ENCODE measurements at places on chromosomes 1 and 21.

DNA sequence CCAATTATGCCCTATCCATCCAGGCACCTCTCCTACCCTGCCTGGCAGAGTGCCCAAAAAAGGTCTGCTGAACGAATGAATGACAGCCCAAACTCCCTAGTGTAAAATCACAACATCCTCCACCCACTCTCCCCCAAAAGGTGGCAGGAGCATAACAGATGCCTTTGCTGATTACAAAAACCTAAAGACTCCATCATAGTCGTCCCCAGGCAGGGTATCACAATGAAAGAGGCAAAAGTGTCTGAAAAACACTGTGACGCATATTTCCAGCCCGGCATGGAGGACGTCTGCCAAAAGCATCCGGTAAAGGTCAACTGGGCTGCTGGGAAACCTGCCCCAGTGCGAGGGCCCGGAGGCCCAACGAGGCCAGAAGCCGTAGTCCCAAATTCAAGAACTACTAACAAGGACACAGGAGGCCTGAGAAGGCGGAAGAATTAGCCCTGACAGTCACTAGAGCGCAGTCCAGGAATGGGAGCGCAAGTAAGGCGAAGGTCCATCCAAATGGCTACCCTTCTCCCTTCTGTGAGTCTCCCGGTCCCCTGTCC is 576 bp downstream of the SMIM12 start:
- peak; percentile 19 for DNase-seq

- DNase-seq, result no peak
Measured at GRCh38 chr1:215479567-215479966, 87.5 kb upstream of the KCTD3 start.

DNA sequence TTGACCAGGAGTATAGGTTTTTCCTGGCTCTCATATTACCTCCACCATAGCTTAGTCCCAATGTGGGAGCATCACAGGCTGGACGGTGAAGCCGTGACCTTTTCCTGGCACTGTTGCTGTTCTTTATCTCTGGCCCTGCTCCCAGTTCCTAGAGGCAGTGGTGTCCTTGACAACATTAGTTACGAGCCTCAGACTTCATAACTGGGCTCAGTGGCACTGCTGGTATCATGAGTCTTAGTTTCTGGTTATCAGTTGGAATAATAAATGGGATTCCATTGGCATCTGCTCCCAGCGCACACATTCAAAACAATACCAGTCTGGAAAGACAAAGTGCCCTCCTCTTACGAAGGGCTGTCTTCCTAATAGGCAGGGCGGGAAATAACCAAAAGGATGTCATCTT is 8.0 kb downstream of the RNPEP start:
- no peak for DNase-seq

GRCh38 chr1:185732951-185733350 is 1.2 kb upstream of the HMCN1 start:
- DNase-seq, result no peak

DNA sequence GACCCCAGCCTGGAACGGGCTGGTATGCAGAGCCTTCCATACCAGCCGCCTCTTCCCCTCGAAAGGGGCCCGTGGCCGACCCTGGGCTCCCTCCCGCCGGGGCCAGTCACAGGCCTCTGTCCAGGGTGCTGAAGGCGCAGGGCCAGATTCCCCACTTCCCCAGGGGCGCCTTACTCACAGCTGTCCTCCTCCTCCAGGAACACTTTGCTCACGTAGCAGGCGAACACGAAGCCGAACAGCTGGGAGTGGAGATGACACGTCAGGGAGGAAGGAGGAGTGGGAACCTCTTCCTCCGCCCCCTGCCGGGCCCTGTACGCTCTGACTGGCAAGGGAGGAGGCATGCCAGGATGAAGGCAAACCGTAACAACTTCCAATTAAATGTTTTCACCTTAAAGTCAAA is 57.3 kb downstream of the NKAIN1 start:
- peak; percentile 25 for DNase-seq

DNA sequence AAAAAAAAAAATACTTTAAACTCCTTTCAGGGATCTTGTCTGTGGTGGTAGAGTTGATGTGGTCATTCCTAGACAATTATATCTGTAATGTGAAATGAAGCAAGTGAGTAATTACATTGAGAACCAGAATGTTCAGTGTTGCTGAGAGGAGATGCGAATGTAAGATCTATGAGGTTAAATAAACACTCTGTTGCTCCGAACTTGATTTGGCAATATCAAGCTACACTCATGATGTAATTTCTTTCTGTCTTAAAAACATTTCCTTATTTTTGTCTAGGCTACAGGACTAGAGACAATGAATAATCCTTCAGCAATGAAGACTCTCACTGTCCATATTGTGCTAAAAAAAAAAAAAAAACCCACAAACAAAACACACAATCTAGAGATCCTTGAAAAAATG is 63.1 kb upstream of the IGSF5 start:
- DNase-seq, result no peak

DNA sequence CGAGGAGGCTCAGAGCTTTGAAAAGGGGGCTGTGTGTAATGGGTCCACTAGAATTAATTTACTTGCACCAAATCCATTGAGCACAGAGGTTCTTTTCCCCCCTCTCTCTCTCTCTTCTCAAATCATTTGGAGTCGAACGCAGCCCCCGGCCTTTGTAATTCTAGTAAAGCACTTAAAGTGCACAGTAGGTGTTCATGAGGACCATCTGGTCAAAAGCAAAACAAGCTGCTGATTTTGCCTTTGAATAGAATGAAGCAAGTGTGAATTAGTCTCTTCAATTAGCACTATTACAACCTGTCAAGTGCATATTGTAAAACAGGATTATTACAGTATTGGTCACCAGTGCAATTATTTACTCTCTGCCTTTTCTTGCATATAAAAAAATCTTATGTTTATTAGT is 259.9 kb downstream of the FAF1 start:
- no peak for DNase-seq

GRCh38 chr1:30302858-30303257 is 420.5 kb downstream of the MATN1 start:
- DNase-seq, result no peak

DNA sequence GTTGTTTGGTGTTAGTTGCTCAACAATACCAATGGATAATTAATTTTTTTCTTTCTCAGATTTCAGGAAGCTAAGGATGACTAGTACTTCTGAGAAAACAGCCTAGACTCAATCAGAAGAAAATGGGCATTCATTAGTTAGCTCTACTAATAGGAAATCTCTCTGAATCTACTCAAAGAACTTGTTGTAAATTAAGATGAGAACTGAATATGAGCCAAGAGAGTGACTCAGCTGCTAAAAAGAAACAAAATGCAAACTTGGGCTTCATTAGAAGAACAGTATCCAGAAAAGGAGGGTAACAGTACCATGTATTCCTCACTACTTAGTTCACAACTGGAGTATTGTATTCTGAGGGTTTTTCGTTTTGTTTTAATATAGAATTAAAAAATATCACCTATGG is 12.5 kb downstream of the FOXJ3 start:
- DNase-seq, result no peak

DNA sequence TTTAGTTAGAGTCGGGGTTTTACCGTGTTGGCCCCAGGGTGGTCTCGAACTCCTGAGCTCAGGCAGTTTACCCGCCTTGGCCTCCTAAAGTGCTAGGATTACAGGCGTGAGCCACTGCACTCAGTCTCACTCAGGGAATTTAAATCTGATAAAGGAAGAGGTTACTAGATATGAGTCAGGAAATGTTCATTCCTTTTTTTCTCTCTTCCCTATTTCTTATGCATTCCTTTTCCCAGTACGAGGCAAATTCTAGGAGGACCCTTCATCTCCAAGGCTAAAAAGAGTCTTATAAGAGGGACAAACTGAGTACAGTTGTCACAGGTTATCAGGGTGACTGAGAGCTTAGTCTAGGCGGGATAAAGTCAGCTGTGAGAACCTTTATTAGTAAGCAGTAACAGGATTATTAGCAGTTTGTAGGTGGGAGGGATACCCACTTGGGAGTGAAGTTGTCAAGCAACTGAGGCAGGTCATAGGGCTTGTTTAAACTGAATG is 9.1 kb downstream of the MACF1 start:
- DNase-seq, result no peak

GRCh38 chr21:26892151-26892550 is 46.9 kb upstream of the ADAMTS1 start:
- DNase-seq, result no peak

GRCh38 chr1:224054611-224055010 is 59.3 kb upstream of the FBXO28 start:
- no peak for DNase-seq

DNA sequence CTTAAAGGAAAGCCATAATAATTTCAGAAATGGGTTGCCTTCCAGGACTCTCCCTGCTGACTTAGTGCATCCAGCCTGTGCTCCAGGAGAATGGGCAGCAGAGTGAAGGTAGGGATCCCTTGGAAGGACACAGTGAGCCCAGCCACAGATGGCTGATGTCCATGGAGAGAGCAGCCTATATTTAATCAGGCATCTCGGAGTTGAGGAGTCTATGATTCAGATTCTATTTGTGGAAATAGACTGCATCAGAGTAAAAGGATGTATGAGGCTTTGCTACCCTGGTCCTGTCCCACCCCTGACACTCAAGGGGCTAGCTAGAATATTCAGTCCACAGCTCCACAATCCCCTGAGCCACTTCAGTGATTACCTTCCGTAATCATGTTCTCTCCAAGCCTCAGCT is 43.8 kb upstream of the PBX1 start:
- DNase-seq, result no peak

DNA sequence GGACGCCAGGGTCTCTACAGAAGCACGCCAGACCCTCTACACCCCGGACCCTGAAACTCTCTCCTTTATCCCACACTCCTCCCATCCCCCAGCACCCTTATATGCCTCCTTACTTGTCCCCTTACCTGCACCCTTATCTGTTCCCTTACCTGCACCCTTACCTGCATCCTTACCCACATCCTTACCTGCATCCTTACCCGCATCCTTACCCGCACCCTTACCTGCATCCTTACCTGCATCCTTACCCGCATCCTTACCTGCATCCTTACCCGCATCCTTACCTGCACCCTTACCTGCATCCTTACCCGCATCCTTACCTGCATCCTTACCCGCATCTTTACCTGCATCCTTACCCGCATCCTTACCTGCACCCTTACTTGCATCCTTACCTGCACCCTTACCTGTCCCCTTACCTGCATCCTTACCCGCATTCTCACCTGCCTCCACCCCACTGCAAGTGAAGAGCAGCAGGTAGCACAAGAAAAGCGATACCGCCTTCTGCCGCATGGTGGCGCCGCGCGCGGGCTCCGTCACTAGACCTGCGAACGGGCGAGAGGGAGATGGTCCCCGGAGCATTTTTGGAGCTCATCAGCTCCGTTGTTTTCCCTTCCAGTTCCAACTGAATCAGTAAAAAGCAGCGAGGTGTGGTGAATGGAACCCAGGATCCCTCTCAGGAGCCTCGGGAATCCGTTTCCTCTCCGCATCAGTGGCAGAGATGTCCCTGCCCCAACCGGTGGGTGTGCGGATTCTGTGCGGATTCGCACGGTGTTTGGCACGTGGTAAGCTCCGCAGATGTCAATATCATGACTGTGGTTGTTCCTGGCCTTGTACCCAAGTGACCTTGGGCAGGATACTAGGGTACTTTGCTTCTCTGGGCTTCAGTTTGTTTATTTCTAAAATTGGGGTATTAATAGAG is 2.9 kb downstream of the IFI6 start:
- DNase-seq, result peak; percentile 81

DNA sequence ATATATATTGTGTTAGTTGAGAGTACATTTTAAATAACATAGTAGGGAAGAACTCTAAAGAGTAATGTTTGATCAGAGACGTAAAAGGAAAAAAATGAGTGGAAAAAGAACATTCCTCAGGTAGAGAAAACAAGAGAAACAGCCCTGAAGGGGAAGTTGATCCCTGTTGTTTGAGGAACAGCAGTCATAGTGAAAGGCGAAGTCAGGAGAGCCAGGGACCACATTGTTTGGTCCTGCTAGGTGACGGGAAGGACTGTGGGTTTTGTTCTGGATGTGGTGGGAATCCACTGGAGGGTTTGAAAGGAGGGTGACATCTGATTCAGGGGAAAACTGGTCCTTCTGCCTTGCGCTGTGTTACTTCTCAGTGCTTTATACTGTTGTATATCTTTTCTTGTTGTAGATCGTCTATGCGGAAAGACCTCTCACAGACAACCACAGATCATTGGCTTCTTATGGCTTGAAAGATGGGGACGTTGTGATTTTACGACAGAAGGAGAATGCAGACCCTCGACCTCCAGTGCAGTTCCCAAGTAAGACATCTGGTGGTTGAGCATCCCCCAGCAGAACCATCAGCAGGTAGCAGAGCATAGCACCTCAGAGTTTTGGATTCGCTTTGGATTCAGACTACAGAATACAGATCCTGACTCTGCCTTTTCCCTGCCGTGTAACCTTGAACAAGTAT is 9.2 kb downstream of the DDI2 start:
- DNase-seq, result no peak

GRCh38 chr1:40818264-40818961 is 34.8 kb downstream of the KCNQ4 start:
- peak; percentile 85 for DNase-seq

DNA sequence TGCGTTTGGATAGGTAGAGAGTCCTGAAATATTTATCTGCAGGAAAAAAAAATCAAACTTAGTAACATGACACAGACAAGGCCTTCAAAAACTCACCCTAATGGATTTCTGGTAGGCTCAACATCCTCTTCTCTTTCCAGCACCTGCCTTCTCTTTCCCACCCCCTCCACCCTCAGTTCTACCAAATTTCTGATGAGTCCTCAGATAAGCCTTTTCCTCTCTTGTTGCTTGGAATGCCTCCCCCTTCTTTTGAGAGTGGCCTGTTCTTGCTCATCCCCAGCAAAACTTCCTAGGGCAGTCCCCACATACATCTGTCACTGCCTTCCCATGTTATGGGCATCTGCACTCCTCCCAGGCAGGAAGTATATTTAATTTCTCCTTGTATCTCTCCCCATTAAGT is 7.6 kb upstream of the LBR start:
- no peak for DNase-seq

DNA sequence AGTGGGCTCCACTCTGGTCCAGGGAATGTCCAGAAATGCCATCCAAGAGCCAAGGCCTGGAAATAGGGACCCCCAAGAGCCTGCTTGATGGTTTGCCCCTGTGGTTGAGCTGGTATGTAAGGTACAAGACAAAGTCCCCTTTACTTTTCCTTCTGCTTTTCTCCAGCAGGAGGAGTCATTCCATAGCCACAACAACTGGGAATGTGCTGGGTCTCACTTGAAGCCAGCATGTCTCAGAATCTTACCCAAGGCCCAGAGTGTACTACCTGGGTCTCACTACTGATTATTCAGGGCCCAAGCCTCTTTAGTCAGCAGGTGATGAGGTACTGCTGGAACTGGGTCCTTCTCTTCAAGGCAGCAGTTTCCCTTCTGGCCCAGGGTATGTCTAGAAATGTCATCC is 62.1 kb upstream of the CD55 start:
- no peak for DNase-seq

GRCh38 chr1:248730507-248731335 is 24.8 kb downstream of the LYPD8 start:
- DNase-seq, result no peak
